ENCODE measurements at places on chromosomes 13 and 19.

GRCh38 chr13:106523576-106523975, 11.9 kb downstream of the EFNB2 start:
- DNase-seq: no peak

GRCh38 chr13:110416131-110417025, 109.3 kb downstream of the COL4A2 start:
- no peak for DNase-seq

DNA sequence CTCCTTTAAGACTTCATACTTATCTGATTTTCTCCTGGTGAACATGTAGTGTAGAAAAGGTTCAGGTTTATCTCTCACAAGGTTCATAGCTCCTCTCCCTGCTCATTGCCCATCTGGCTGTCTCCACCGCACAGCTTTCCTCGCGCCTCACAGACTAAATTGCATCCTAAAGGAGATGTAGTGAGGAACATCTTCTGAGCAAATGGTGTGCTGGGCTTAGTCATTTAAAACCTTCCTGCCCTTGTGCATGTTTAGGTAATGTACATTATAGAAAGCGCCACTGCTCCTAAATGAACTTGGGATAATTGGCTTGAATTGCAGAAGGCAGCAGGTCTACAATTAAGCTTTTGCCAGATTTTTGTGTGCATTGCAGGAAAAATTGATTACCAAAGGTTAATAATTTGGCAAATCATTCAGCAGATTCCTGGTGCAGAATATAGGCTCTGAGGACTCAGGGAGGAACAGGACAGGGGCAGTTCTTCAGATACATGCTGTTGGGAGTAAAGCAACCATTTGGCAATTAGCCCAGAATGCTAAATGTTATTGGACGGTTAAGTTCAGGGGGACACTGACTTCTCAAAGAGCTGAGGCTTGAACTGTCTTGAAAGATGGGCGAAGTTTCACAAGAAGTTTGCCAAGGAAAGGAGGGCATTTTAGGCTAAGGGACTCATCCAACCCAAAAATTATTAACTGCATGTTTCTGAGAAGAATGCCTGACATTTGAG, 108.4 kb upstream of the CLDN10 start:
- no peak for DNase-seq

GRCh38 chr13:41670873-41671443, 213.6 kb downstream of the RGCC start:
- DNase-seq: no peak

- DNase-seq: no peak
These were observed 2.1 kb downstream of the CSNK1G2 start for GRCh38 chr19:1942934-1943555.

DNA sequence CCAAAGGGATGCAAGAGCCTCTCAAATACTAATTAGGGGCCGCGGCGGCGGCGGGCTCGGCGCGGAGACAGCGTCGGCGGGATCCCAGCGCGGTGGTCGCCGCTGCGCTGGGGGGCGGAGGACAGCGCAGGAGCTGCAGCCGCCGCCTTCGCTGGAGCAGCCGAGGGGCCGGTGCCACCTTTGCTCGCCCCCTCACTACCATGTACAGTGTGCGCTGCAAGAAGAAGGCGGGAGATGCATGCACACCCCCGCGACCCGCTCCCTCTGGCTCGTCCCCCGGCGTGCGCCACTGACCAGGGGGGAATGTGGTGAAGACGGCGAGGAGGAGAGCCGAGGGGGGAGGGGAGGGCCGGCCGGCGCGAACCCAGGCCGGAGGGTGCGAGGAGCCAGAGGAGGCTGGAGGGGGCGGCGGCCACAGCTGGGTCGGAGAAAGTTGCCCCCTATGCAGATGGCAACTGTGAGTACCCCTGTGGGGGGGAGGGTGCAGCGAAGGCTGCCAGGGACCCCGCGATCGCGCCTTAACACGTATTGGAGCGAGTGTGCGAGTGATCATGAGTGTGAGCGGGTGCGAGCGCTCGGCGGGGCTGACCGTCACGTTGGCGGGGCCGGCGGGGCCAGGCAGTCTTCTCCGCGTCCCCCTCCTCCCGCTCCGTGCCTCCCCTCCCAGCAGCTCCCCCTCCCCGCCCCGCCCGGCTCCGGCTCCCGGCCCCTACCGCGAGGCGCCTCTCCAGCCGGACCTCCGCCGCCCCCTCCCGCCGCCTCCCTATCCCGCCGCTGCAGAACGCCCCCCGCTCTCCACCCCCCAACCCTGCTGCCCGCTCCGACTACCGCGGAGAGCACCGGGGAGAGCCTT, 808 bp downstream of the SLITRK5 start:
- no peak for DNase-seq

DNA sequence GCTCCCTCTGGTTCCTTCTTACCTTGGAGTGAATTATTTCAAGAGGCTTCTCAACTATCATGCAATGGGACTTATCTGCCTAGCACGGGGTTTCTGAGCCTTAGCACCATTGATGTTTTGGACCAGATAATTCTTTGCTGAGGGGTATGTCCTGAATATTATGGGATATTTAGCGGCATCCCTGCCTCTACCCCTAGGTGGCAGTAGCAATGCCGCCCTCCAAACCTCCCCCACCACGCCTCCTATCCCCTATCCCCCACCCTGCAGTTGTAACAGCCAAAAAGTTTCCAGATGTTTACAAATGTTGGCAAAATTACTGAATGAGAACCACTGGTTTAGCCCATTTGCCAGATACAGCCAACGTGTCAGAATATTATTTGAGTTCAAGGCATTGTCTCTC, 125.5 kb downstream of the POSTN start:
- DNase-seq: no peak

GRCh38 chr13:80030491-80030890, 310.4 kb downstream of the SPRY2 start:
- DNase-seq: no peak

GRCh38 chr19:50230379-50231351, 27.2 kb downstream of the MYH14 start:
- no peak for DNase-seq

DNA sequence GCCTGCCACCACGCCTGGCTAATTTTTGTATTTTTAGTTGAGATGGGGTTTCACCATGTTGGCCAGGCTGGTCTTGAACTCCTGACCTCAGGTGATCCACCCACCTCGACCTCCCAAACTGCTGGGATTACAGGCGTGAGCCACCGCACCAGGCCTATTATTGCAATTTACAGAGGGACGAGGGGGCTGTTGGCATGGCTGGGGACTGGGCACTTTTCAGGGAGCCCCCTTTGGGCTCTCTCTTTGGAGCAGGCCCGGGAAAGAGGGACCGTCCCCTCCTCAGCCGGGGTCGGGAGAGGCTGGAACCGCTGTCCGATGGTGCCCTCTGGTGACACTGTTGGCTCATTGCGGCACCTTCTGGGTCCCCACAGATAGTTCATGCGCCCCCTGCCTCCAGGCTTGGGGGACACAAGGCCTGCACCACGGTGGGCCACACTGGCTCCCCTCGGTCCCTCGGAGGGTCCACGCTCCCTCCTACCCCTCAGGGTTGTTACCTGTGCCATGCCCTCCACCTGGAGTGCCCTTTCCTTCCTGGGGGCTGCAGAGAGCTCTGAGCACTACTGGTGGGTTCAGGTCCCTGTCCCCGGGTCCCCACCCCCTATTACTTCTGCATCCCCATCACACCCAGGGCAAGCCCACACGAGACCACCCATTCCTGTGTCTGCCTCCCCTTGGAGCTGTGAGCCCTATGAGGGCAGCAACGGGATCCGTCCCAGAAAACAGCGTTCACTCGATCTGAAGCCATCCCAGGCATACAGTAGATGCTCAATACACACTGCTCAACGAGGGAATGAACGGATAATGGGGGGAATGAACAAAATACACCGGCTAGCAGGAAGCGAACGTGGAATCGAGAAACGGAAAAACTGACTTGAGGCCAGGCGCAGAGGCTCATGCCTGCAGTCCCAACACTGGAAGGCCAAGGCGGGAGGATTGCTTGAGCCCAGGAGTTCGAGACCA, 12.5 kb downstream of the FEM1A start:
- peak; percentile 53 for DNase-seq

- no peak for DNase-seq
These were observed 69.5 kb downstream of the TNFRSF19 start for GRCh38 chr13:23639674-23640073.

GRCh38 chr19:28915737-28916460, 297.1 kb downstream of the UQCRFS1 start:
- DNase-seq: no peak

GRCh38 chr13:103573446-103573845, 507.2 kb upstream of the SLC10A2 start:
- no peak for DNase-seq

DNA sequence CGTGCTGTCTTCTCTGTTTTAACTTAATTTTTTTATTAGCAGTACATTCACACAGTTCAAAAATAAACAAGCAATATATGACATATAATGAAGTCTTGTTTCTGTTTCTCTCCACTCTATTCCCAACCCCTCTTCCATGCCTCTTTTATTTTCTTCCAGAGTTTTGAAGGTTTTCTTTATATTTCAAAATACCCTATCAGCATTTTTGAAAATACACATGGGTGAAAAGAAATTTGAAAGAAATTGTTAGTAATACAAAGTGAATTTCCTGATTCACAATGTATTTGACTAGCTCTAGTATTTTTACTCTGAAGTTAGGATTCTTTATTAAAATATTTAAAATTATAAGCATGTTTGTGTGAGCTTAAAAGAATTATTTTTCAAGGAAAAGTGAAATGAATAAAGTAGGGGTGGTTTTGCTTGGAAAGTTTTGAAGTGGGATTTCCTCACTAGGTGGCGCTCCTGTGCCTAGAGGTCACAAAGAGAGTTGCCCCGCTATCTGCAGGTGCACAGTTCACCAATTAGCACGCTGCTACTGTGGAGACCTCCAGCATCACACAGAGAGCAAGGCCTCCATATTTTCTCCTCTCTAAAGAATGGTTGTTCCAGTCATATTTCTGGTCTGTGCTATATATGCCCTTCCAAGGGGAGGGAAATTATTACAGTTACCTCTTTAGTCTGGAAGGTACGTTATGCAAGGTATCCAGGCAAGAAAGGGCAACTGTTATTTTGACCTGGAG, 37.6 kb downstream of the SOX21 start:
- no peak for DNase-seq

DNA sequence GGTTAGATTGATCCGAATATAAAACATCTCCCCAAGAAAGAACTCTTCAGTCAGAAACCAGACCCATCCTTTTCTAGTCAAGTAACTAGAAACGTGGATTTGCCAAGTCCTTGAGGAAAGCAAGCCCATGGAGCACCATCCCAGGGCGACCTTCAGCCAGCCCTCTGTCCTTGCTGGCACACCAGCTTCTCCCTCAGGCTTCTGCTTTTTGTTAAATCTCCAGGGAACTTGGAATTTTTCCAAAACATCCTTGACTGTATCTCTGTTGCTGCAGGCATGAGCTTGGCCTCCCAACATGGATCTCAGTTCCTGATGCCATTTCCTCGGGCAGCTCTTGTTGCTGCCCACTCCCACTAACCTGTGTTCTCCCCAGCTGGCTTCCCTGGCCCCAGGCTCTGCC, 27.1 kb upstream of the C1QTNF9 start:
- no peak for DNase-seq

All from stimulated activated CD8-positive, alpha-beta memory T cell treated with anti-CD3 and anti-CD28 coated beads, Interleukin-7, amount 100 ng/mL, for 4 hours (primary cell).